ENCODE measurements at places on chromosomes 5 and 9.

DNA sequence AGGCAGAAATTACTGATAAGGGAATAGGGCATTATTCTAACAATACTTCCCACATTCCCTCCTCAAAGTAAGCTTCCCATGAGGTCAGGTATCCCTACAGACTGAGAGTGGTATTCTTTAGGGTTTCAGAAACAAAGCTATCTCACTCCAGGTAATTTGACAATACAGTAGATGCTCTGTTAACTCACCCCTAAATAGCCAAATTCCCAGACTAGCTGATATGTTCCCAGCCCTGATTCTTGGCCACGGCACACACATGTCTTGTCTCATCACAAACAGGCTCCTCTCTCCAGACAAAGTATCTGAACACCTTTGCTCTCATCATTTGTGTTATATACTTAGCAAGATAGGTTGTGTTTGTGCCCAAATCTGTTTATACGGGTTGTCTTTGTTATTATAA, 139.9 kb downstream of the ZNF608 start:
- DNase-seq: no peak

GRCh38 chr5:3333836-3334235, 261.8 kb upstream of the IRX1 start:
- DNase-seq: no peak

DNA sequence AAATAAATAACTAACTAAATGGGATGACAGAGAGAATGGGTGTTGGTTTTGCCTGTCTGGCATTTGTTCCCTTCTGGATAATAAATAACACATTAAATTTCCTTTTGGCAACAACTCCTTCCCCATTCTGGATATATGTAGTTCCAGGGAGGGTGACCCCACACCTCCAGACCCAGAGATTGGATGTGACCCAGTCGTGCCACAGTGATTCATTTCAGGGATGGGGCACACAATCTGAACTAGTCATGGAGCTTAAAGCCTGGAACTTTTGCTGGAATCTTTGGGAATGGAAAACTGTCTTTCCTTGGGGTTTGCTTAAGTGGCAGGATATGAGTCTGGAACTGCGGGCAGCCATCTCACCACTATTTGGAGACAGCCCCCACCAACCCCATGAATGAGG, 11.3 kb downstream of the KLF9 start:
- DNase-seq: no peak

GRCh38 chr5:179192891-179193470, 132.8 kb downstream of the ZNF354C start:
- no peak for DNase-seq

- no peak for DNase-seq
Observed at GRCh38 chr5:107118184-107119019, 552.3 kb downstream of the EFNA5 start.

GRCh38 chr9:16976427-16976826, 106.0 kb upstream of the BNC2 start:
- DNase-seq: no peak

DNA sequence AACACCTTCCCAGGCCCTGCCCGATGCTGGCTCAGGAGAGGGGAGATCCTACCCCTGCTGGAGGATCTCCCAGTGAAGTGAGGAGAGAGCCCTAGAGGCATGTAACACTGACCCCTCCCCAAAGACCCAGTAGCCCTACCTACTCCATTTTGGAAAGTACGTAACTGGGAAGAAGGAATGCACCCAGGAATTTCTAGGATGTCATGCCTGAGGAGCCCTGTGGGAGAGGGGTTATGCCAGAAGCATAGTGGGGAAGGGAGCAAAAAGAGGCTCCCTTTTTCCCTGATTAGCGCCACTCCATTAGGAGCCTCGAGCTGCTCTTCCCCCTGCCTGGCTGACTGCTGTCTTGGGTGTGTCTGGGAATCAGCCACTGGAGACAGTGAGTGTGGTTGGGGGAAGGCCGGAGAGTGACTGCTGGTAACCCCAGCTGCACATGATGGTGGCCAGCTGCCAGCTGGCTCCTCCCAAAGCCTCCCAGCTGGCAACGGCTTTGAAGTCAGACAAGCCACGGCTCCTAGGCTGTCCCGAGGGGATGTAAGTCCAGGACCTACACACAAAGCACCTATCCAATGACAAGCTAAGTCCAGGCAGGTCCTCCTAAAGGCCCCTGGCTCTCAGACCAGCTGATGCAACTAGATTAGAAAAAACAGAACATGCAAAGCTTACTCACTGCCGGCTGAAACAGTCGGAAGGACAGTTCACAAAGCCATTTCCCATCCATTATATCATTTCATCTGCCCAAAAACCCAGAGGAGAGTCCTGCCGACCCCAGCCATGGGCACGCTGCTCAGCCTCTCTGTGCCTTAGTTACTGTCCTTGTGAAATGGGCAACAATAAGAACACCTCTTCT, 136.5 kb upstream of the ABCA1 start:
- no peak for DNase-seq

GRCh38 chr9:1580215-1580614, 434.9 kb upstream of the SMARCA2 start:
- no peak for DNase-seq

DNA sequence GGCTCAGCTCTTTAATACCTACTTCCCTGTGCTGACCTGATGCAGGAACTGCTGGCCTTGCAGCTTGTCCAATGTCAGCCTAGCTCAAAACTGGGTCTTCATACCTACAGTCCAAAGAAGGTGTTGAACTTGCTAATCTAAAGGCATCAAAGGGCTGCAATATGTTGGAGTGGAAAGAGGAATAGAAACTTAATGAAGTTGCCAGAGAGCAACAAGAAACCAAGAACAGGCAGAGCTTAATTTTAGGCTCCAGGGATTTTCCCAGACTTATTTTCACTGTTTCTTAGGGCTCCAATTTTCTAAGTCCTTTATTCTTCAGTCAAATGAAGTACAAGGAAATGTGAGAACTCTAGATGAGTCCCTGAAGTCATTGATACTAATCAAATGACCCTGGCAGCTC, 17.6 kb upstream of the ERCC6L2 start:
- no peak for DNase-seq

- DNase-seq: no peak
Observed at GRCh38 chr5:32690153-32690552, 21.0 kb upstream of the NPR3 start.

- DNase-seq: no peak
Observed at GRCh38 chr5:122607818-122608217, 167.1 kb upstream of the SNX2 start.

GRCh38 chr9:5493679-5494511, 16.4 kb upstream of the PDCD1LG2 start:
- DNase-seq: peak; percentile 37

DNA sequence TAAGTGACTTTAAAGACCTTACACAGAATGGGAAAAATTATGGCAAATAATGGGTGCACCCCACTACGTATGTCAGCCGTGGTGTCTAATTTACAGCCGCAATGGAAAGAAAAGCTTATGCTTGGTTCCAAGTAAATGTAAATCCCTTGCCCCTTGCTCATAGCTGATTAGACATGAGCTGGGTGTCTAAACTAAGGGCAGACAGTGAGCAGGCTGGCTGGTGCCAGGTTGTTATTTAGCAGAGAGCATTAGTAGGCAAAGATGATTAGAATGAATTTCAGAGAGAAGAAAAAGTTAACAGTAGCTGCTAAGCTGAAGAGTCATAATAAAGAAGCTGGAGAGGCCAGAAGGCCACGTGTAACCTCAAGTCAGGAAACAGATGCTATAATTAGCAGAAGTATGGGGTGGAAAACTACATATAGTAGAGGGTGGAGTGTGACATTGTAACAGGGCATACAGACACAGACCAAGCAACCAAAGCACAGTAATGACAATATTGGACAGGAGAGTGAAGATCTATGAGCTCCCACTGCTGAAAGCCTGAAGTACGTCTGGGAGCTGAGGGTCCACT, 257.7 kb downstream of the MCTP1 start:
- DNase-seq: no peak

DNA sequence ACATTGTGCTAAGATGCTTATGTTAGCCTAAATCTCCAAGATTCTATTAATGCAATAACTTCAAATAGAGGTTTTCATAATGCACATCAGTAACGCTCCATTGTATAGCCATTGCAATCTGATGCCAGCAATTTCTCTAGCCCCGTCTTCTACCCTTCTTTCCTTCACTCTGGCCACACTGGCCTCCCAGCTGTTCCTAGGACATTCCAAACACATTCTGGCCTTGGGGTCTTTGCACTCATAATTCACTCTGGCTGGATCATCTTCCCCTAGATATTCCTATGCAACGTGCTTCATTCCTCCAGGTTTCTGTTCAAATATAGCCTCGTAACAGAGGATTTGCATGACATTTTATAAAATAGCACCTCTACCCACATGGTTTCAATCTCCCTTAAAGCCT, 23.3 kb downstream of the FAM81B start:
- DNase-seq: no peak

- DNase-seq: no peak
Observed at GRCh38 chr5:34891981-34892380, 23.3 kb downstream of the RAD1 start.

DNA sequence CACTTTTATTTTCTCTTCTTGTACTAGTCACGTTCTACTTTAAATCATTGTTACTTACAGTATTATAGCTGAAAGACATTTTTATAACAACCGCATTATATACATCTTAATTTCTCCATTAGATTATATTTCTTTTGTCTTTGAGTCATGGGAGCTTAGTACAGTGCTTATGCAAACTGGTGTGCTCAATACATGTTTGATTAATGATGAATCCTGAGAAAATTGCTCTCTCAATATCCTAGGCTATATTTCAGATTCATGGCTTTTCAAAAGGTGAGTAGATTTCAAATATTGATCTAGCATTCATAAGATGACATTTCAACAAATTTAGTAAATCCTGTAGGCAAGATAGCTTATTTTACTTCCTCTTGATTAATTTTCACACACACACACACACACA, 102.2 kb upstream of the FST start:
- DNase-seq: no peak

DNA sequence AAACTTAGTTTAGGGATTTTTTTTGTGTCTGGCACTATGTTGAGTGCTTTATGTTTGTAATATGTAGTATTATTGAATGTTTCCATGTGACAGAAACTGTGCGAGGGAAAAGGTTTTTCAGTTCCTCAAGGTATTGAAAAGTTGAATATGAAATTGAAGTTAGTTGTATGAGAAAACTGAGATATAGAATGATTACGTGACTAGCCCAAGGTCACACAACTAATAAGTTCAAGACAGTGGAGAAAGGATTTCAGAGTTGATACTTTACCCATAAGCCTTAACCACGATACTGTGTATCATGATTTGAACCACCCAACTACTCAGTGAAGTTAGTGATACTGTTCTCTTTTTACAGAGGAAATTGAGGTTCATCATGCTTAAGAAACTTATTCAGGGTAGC, 5.7 kb downstream of the NIPBL start:
- no peak for DNase-seq

- DNase-seq: no peak
Observed at GRCh38 chr9:129865668-129866320, 30.5 kb downstream of the USP20 start.

- DNase-seq: no peak
Observed at GRCh38 chr9:843427-843785, 1.9 kb downstream of the DMRT1 start.

DNA sequence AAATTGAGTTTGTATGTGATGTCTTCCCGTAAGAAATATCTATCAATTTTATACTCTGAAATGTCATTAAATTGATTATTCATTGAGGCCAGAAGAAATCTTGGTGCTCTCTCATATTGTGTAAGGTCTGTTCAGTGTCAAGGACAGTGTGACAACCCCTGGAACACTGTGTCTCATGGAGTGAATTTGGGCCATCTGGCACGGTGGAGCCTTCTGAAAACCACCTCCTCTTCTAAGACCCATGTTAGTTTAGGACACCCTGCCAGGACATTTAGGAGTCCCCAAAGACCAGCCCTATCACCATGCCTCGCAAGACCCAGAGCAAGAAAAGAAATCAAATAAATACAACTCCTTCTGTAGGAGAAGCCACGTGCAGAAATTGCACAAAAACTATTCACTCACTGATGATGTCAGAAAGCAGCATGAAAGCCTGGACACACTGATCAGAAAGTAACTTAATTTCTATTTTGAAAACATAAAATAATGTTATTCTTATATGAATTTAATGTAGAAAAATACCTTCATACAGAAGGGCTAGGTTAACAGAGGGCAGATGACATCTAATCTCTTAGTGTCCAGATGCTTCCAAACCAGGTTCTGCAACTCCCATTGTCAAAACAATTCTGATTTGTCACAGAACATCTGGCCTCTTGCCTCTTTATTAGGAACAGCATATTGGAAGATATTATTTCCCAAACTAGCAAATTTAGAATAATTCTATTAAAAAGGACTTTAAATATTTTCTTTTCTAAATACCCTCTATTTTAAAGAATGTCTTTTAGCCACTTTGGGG, 298.8 kb downstream of the NR2F1-AS1 start:
- DNase-seq: no peak

- no peak for DNase-seq
Observed at GRCh38 chr9:17793713-17794622, 215.1 kb downstream of the SH3GL2 start.

All from stimulated activated CD4-positive, alpha-beta T cell treated with anti-CD3 and anti-CD28 coated beads, Interleukin-2, amount 100 ng/mL, for 24 hours (primary cell).